Suppressor macrophage treated with lipopolysaccharide for 4 hours (primary cell): ENCODE measurements at places on chromosomes 16 and 17.

- DNase-seq, result no peak
Observed at GRCh38 chr17:35890774-35891155, 10.6 kb upstream of the CCL5 start.

- DNase-seq, result no peak
Observed at GRCh38 chr16:84813141-84813934, 6.4 kb upstream of the CRISPLD2 start.

- DNase-seq, result peak; percentile 45
Observed at GRCh38 chr17:12545877-12546513, 119.7 kb upstream of the MYOCD start.

GRCh38 chr17:10871914-10872313 is 34.0 kb upstream of the PIRT start:
- DNase-seq, result no peak

DNA sequence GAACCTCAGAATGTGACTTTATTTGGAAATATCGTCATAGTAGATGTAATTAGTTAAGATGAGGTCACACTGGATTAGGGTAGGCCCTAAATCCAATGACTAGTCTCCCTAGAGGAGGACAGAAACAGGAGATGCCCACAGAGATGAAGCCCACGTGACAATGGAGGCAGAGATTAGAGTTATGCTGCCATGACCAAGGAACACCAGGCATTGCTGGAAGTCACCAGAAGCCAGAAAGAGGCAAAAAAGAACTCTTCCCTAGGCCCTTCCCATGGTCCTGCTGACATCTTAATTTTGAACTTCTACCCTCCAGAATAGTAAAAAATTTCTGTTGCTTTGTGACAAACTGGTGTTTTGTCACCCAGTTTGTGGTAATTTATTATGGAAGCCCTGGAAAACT is 49.6 kb downstream of the IKZF3 start:
- DNase-seq, result no peak

DNA sequence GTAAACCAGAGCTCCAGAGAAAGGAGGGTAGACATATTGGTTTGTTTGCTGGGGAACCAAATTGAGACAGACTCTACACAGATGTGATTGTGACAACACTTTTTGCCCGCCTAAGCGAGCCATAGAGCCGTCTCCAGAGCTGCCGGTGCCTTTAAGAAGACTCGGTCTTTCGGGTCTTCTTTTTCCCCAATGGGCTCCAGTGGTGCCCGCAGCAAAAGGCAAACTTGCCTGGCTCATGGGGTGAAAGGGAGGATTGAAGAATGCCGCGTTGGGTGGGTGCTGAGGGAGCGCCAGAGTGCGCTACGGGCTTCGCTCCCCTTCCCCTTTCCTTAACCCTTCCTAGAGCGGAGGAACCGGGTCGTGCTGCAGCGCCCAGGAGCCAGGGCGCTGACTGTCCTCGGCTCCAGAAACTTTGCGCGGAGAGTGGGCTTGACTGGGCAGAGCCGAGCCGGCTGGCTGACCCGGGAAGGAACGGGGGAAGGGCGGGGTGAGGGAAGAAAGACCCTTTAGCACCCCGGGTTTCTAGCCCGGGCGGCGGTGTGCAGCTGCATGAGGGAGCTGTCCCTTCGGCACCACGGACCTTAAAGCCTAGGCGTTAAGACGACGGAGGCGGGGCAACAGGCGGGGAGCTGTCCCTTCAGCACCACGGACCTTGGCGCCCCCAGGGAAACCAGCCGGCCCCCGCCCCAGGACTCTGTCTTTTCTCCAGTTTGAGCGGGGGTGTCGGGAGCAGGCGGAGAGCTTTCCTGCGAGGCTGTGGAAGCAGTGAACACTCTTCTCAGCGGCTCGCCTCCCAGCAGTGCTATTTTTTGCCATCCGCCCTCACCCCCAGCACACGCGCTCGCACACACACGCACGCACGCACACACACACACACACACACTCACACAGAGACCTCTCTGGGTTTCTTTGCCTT is at the start of gene CACNG3:
Gene CACNG3 (plus strand): TSS at position 880 of the 916 bp plus-strand sequence. CDS start 420 bp downstream, outside the sequence.
- peak; percentile 52 for DNase-seq

- no peak for DNase-seq
Observed at GRCh38 chr17:58785097-58785496, 29.4 kb downstream of the PPM1E start.
